Epithelial cell of esophagus (primary cell): ENCODE measurements at places on chromosomes 4 and X.
A peak's percentile ranks its signal among the peaks of the same experiment; 100 is the strongest.

GRCh38 chr4:48275686-48276085 is 6.0 kb upstream of the TEC start:
- no peak for DNase-seq

DNA sequence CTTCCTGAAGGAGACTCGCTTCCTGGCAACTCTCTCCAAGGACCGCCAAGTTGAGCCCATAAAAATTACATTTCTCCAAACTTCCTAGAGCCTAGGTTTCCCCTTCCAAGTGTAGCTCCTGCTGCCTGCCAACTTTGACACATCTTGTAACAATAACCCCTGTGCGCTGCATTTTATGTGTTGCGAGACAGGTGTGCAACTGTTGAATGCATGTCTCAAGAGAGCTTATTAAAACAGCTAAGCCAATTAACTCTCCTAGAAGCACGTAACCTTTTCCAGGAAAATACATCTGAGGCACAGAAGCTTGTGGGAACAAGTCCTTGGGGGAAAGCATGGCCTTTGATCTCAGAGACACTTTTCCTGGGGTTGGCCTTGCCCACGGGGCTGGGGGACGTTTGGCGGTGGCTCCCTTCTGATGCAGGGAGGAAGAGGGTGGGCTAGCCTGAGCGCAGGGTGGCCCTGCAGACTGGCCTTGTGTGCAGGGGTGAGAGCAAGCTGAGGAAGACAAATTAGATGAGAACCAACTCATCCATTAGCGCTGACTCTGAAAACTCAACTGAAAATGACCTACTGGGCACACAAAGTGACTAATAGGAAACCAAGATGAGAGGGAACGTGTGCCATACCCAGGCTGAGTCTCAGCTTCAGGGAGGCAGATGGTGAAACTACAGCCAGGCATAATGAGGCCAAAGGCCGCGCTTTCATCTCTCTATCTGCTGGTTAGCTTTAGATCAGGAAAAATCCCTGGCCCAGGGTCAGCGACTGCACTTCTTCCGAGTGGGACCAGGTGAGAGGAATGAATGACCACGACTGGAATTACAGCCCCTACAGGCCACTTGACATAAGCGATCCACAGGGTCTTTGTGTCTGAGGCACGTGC is 75.3 kb downstream of the ENPP6 start:
- DNase-seq = no peak

DNA sequence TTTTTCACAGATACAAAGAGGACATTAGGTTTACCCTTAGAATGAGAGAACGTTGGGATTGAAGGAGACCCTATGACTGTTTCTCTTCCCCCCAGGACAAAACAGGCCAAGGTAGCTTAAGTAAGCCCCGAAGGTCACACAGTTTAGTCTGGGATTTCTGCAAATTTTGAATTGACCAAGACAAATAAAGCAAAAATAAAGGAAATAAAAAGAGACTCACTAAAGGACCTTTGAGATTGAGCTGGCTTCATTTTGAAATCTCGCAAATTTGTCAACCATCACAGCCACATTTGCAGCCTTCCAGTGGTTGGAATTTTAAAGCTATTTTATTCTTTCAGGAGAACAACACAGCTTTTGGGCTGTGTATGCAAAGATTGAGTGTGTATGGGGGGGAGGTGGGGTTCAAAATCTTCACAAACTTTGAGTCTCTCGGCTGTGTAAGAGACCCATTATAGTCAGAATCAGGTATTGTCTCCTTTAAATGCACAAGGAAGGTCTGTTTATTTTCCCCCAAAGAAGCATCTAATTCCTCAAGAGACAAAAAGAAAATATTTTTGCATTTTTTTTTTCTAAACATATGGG is 4.2 kb downstream of the TMSB4X start:
- no peak for DNase-seq

GRCh38 chr4:21768349-21769310 is 179.9 kb downstream of the KCNIP4 start:
- peak; percentile 65 for DNase-seq

- DNase-seq = no peak
Measured at GRCh38 chr4:149719806-149720205, 95.8 kb downstream of the IQCM start.

GRCh38 chrX:77119706-77120105 is 327.5 kb upstream of the FGF16 start:
- DNase-seq = no peak

GRCh38 chr4:2393353-2394270 is 24.8 kb downstream of the ZFYVE28 start:
- peak; percentile 24 for DNase-seq

DNA sequence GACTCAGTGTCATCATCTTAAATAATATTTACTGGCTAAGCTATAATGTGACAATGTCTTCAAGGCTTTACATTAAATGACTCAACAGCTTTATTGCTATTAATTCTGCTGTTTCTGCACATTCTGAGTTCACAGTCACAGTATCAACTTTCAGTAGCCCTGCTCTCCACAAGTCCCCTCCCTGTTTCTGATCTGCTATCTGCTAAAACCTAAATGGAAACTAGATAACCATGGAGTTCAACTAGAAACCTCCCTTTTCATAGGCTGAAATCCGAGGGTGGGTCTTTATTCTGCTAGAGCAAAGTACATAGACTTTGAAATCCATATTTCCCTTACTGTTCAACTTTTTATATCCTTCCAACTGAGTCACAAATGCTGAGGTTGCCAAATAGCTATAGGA is 5.4 kb upstream of the ACE2 start:
- no peak for DNase-seq

GRCh38 chr4:146522869-146523205 is 1.1 kb upstream of the SLC10A7 start:
- DNase-seq = no peak
